ENCODE measurements at places on chromosomes 12 and 14.

GRCh38 chr14:21024585-21025370 lies at the start of gene NDRG2:
TSS of gene NDRG2 (minus strand) at chr14:21025061. CDS start at chr14:21023315, 1,746 bp downstream.
- DNase-seq = peak; percentile 68

DNA sequence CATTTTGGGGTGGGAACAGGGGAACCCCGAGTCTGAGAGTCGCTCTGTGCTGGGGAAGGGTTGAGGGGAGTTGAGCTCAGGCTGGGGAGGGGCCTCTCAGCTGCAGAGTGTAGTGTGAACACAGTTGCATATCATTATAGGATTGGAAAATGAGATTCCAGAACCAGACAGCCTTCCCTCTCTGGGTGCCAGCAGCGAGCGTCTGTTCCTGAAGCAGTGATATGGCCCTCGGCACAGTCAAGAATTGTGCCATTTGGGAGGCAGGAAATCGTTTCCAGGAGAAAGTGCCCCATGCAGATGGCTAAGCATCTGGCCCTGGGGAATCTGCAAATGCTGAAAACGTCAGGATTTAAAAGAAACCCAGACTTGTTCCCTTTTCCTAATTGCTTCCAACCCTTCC lies 70.4 kb upstream of the SFSWAP start:
- no peak for DNase-seq

DNA sequence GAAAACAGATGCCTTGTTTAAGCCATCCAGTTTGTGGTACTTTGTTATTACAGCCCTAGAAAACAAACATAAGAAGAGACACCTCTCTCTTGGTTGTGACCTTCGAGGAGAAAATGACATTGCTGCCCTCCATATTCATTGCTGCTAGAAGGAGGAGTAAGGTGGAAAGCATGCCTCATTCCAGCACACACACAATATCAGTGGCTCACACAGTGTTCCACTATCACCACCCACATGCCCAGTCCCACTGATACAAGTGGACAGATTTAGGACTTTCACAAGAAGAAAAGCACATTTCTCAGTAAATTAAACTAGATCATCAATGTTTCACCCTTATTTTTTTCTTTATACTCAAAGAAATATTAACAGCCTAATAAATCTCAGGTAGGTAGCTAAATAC lies 143.6 kb downstream of the PHLDA1 start:
- no peak for DNase-seq

GRCh38 chr12:88946372-88946997 lies 366.2 kb upstream of the KITLG start:
- no peak for DNase-seq

GRCh38 chr12:3228552-3228951 lies 151.4 kb downstream of the TSPAN9 start:
- no peak for DNase-seq

DNA sequence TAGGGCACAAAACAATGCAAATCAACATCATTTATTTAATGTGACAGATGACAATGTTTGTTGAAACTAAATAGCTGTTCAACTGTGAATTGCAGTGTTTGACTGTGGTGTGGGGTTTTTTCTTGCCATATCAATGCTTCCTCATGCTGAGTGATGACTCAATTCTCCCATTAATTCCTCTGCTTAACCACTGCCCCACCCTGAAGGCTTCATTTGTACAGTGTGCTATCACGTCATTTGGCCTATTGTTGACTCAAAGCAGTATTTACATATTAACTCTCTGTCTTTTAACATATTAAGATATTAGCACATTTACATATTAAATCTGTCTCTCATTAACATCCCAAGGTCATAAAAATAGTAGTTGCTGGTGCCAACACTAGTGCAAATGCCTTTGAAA lies 164.8 kb upstream of the NRXN3 start:
- no peak for DNase-seq

DNA sequence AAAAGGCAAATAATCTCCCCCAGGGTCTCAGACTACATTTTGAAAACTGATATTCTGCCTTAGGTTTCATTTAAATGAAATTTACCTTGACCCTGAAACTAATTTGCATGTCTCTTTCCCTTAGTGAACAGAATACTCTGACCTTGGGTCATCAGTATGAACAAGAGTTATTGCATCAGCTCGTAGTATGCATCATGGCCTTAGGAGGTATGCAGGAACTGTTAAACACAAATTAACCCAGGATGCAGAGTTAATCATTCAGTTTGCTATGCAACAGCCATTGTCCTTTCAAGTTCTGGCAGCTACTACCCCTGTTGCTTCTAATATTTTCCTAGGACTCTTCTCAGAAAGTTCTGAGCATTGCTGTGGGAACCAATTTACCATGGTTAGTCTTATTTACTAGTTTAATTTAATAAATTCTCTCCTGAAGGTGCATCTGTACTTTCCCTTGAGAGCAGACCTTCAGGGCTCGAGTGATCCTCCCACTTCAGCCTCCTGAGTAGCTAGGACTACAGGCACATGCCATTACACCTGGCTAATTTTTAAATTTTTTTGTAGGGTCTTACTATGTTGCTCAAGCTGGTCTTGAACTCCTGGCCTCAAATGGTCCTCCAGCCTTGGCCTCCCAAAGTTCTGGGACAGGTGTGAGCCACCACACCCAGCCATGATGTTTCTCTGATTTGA lies 126.7 kb downstream of the TTC6 start:
- no peak for DNase-seq

GRCh38 chr14:77761205-77761931 lies 412 bp upstream of the SNW1 start:
- DNase-seq = no peak

GRCh38 chr12:92259291-92259690 lies 113.6 kb upstream of the BTG1 start:
- no peak for DNase-seq

DNA sequence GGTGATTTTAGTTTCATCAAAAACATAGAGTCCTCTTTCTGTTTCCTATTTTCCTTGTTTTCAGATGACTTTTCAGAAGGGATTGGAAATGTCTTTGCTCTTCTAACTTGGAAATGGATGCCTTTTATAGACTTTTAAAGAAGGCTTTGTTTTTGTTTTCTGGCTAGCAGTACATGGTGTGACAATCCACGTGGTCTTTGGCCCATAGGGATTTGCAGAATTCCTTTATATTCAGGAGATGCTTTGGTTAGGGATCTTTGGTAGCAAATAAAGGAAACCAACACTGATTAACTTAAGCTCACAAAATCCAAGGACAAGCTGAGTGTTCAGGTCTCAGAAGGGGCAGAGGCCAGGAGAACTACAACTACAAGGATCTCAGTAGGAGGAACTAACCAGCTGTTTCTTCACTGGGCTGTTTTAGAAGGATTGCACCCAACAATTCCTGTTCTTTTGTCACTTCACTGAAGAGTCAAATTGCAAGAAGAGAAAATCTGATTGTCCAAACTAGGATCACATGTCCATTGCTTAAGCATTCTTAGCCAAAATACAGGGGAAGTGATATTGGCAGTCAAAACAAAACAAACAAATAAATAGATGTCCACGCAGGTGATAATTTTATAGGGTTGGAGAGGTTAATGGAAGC lies 58.6 kb upstream of the MANSC4 start:
- DNase-seq = no peak

- DNase-seq = no peak
Measured at GRCh38 chr14:105851716-105852377, 325.5 kb downstream of the TMEM121 start.

- no peak for DNase-seq
Measured at GRCh38 chr12:936377-937345, 12.8 kb downstream of the RAD52 start.

DNA sequence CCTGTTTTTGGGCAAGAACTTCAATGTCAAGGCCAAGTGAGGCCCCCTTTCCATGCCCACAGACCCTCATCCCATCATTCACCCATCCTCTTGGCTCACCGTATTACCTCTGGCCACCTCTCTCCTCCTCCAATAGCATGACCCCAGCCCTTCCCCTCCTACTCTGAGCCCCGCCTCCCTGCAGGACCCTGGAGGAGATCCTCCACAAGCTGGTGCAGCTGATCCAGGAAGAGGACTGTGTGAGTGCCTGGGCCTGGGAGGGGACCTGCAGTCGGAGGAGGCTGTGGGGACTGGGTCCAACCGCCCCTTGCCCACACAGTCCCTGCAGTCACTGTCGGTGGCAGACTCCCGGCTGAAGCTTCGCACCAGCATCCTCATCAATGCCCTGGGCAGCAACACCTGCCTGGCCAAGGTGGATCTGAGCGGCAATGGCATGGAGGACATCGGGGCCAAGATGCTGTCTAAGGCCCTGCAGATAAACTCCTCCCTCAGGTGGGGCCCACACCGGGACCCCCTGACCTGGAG lies 7.2 kb downstream of the CARMIL3 start:
- DNase-seq = no peak

- DNase-seq = no peak
Measured at GRCh38 chr12:120039711-120040110, 50.7 kb downstream of the BICDL1 start.

GRCh38 chr14:104117341-104118005 lies 20.9 kb upstream of the KIF26A start:
- DNase-seq = no peak

DNA sequence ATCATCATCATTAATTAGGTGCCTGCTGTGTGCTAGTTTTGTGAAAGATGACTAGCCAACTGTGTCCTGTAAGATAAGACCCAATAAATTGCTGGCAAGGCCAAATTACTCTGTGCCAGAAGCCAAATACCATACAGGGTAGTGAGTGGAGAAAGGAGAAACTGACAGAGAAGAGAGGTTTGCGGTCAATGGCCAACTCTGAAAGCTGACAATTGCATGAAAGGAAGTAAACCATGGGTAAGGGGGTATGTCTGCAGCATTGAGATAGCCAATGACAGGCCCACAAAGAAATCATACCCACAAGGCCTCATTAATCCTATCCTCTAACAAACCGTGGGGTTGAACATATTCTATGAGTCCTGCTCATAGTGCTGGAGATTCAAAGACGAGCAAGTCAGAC lies 236.6 kb upstream of the CCDC196 start:
- DNase-seq = no peak

GRCh38 chr12:105977652-105978051 lies 161.1 kb downstream of the NUAK1 start:
- no peak for DNase-seq

- no peak for DNase-seq
Measured at GRCh38 chr14:29892327-29892726, 35.3 kb downstream of the PRKD1 start.

DNA sequence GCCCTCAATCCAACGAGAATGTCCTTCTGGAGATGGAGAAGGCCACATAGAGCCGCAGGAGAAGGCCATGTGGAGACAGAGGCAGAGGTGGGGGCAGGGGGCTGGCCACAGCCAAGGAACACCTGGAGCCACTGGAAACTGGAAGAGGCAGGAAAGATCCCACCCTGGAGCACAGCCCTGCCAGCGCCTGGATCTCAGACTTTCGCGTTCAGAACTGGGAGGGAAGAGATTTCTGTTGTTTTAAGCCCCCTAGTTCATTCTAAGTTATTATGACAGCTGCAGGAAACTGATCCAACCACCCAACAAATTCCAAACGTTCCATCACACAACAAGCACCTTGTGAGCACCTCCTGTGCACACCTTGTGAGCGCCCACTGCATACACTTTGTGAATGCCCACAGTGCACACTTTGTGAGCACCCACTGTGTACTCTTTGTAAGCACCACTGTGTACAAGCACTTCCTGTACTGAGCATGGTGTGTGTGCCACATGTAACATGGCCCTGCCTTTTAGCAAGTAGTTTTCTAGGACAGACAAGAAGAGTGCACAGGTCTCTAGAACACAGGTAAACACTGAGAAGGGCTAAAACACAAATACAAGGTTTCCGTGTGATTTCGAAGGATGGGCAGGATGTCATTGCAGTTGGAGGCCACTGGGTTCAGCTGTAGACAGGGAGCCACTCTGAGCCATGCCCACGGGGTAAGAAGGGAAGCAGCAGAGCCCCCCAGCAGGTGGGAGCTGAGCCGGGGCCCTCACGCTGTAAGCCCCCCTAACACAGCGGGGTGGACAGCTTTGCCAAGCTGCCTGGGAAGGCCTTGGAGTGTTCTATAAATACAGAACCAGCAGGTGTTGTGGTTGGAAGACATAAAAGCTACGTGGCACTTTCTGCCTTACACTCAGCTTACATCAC lies 15.4 kb downstream of the RIMBP2 start:
- DNase-seq = no peak

GRCh38 chr14:57979376-57980048 lies 113.6 kb upstream of the SLC35F4 start:
- DNase-seq = no peak

- DNase-seq = no peak
Measured at GRCh38 chr12:76252031-76252430, 96.2 kb downstream of the BBS10 start.

DNA sequence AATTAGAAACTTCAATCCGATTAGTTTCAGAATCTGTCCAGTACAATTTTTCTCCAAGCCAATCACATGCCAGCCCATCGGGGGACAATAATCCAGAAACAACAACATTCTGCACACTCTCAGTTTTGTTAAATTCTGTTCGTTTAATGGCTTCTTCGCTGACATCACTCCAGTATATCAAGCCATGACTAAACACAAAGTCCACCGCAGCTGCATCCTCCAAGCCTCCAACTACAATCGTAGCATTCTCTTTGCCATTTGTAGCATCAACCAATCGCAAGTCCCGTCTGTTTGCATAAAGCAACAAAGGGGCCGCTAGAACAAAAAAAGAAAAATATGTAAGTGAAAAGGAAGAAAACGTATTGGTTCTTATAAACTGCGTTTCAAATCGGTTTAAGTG lies 22.5 kb downstream of the LRP6 start:
- DNase-seq = no peak

GRCh38 chr12:41537522-41537921 lies 349.4 kb downstream of the PDZRN4 start:
- no peak for DNase-seq

- no peak for DNase-seq
Measured at GRCh38 chr14:67186789-67187584, 2.3 kb upstream of the GARIN2 start.

GRCh38 chr14:75456997-75457335 lies 29.1 kb downstream of the JDP2 start:
- no peak for DNase-seq

DNA sequence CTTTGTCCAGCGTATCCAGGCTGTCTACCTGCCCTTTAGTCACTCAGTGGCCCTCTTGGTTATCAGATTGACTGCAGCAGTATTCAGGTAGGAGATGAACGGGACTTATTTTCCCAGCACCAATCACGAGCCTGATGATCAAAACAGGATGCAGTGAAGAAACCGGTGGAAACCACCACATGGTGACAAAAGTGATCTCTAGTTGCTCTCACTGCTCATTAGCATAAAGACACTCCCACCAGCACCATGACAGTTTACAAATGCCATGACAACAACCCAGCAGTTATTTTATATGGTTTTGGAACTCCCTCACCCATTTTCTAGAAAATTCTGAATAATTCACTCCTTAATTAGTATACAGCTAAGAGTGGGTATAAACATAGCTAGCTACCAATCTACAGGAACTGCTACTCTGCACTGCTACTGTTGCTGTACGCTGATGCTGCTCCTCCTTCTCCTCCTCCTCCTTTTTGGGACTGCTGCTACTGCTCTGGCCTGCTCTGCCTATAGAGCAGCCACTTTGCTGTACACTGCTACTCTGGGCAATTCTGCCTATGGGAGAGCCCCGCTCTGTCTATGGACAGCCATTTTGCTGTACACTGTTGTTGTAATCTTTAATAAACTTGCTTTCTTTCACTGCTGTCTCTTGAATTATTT lies 142.5 kb upstream of the SSTR1 start:
- DNase-seq = no peak
